Skin of body (tissue), 3 donors: ENCODE measurements at places on chromosomes 2 and 18. TPM values are rescaled to one million over a fixed set of nuclear protein-coding genes. Genes with fewer than 3 reads are reported as not detected.

The NR4A2 gene
- total RNA-seq: 5.9 TPM

The HOXD1 gene
- total RNA-seq: 0.30 TPM

The ZAP70 gene
- 1.4 TPM for total RNA-seq

The FOXI3 gene
- total RNA-seq: 3.7 TPM

The NTSR2 gene
- total RNA-seq: 0.10 TPM

The GPR35 gene
- total RNA-seq: 0.99 TPM
